Cardiac muscle cell (in vitro differentiated cells and primary cell): ENCODE measurements at places on chromosomes 6 and 20.

DNA sequence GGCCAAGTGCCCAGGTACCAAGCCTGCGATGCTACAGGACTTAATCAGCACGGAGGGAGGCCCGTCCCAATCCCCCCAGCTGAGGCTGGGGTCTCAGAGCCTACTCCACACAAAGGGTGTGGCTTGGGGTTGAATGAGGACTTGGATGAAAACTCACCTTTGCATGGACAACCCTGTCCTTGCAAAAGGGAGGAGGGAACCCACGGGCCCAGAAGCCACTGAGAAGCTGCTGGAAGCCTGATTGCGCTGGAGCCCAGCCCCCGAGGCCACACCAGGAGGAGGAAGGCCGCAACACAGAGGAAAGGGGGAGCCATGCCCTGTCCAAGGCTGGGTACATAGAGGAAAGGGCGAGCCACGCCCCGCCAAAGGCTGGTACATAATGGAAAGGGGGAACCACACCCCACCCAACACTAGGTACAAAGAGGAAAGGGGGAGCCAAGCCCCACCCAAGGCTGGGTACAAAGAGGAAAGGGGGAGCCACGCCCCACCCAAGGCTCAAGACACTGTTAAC lies 158.8 kb downstream of the DLL1 start:
- DNase-seq: no peak

GRCh38 chr6:20402342-20403069 lies 827 bp downstream of the E2F3 start:
- DNase-seq: peak; percentile 71

DNA sequence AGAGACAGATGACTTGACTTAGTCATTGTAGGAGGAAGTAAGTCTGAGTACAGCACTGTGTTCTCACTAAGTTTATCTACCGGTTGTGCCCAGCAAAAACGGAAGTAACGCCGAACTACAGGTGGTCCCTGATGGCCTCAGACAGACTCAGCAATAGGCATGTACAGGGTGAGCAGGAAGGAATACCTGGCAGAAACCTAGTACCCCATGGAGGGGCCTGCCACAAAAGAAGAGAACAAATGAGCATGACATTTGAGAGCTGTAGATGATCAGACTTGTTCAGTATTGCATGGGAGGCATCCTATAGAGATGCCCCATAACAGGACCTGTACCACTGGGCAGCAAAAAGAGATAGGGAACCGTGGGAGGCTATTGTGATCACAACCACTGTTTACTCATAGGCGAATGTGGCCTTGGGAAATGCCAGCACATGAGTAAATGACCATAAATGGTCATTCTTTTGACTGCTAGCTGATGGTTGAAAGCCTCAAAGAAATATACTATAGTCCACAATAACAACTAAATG lies 106.4 kb upstream of the TAB2 start:
- peak; percentile 43 for DNase-seq

- DNase-seq: no peak
Observed at GRCh38 chr6:154457046-154457713, 53.3 kb downstream of the CNKSR3 start.

DNA sequence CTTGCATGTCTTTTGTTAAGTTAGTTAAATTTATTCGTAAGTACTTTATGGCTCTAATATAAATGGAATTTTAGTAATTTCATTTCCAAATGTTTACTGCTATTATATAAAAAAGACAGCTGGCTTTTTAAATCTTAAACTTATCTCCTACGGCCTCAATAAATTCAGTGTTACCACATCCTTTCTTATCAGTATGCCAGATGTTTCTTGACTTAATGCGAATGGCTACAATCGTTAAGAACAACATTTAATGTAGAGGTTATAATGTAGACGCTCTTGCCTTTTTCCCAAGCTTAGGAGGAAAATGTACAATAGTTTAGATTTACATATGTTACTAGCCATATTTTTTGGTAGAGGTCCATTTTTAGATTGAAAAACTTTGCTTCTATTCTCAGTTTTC lies 659.4 kb downstream of the TENT5A start:
- DNase-seq: peak; percentile 43

GRCh38 chr6:43277643-43278523 lies 20.2 kb upstream of the SLC22A7 start:
- peak; percentile 53 for DNase-seq

DNA sequence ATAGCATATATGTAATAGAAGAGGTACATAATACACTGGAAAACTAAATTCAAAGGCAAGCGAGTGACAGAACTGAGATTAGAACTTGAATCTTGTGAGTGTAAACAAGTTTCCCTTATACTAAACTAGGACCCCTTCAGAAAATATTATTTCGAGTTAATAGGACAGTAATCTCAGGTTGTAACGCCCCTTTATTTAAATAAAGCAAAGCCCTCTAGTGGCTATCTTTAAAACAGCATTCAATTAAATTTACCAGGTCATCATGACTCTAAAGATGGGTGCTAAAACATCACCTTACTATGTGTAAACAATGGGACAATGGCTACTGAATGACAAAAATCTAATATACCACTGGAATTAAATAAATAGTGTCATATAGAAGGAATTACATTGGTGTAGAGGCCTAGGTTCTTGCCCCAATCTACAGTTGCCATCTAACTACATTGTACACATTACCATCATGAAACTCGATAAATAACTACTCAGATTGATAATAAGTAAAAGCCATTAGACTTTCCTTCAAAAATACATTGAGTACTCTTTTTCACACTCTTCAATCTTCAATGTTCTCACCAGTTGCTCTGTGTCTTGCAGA lies 255.4 kb upstream of the IRAK1BP1 start:
- peak; percentile 44 for DNase-seq

DNA sequence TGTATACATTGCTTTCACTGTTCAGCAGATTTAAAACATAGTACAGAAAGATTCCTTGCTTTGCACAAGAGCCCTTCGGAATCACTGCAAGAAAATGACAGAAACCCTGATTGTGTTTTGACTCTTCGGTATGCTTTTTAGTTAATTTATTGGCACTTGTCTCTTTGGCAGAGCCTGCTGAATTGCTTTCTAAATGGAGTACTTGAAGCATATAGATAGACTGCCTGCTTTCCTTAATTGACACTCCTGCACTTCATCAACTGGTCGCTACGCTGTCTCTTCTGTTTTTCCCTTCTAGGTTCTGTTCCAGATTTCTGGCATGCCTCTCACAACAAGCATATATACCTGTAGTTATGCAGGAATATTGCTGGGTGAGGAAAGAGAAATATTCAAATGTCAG lies 22.4 kb upstream of the RBM24 start:
- no peak for DNase-seq

DNA sequence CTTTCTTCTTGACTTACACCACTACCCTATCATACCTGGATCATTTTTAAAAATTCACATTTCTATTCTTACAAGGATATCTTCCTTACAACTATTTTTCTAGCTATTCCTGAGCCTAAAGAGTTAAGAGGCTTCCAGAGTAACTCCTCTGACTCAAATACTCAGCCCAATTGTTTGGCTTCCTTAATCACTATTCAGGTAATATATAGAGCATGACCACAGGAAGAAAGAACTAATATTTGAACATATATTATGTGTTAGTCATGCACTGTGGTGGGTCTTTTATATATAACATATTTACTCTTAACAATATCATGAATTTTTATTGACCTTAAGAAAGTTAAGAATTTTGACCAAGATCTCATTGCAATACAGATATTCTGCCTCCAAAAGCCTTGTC lies 42.0 kb upstream of the ID4 start:
- DNase-seq: no peak

DNA sequence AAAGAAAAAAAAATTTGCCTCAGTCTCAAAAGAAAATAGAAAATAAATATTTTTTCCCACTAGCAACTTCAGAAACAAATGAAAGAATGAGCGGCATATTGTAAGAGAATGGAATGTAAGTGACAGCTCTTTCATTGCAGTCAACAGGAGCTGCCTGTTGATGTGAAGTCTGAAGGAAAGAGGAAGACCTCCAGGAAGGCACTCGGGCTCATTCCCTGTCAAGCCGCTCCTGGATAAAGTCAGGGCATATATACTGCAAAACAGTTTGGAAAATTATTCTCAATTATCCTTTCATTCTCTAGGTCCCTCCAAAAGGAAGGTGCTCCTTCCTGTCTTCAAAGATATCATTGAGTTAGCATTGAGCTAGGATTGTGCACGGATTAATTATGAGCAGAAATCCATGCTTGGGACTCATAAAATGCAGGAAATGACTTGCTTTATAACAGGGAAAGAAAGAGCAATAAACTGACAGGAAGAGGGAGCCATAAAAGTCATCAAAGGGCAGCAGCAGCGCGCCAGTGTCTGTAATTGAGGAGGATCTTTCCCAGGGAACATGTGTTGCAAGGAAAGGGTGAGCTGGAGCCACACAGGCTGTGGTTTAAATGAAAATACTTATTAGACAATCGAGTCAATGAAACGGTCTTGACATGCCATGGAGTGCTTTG lies 218.2 kb downstream of the C6orf118 start:
- DNase-seq: no peak

DNA sequence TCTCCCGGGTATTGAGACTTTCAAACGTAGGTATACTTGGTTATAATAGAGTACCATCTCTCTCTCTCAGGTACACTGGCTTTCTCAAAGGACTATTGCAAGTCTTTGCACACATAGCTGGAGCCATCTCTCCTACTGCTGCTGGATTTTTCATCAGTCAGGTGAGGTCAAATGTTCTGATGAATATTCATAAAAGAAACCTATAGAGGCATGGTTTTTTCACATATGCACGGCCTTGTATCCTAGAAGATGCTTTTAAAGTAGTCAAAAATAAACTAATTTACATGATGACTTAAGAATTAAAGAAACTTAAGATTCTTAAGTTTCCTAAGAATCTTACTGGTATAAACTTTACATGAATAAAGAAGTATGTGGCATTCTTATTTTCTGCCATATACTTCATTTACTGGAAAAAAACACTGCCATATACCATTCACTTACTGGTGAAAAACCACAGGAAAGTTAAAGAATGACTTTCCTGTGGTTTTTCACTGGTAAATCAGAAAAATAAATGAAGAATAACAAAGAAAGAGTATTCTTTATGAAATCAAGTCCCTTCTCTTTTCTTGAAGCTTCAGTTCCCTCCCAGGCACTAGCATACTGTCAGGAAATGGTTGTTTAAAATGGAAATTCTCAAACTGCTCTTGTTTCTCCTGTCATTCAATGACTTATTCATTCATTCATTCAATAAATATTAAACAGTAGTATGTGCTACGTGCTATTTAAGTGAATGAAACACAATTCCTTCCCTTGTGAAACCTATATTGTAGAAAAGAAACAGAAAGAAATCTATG lies 23.5 kb downstream of the SLC17A4 start:
- no peak for DNase-seq

DNA sequence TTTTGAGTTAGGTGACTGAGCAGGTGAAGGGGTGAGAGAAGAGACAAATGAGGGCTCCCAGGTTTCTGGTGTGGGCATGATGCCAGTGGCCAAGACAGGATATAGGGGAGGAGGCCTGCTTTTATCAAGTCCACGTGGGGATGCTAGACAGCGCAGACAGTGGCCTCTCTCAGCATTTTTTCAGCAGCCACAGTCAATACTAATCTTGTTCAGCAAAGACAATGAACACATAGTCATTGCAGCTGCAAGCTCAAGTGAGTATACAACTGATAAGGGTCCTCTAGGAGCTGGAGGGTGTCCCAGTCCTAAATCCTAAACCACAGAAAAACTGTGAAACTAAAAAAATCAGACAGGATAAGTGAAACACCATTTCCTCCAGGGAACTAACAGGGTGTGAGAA lies 48.6 kb downstream of the UQCC1 start:
- peak; percentile 89 for DNase-seq

GRCh38 chr6:75296811-75297779 lies 12.5 kb upstream of the TMEM30A start:
- peak; percentile 80 for DNase-seq

- peak; percentile 35 for DNase-seq
Observed at GRCh38 chr6:46926481-46926880, 4.7 kb upstream of the ADGRF5 start.

GRCh38 chr6:114559419-114559818 lies 216.6 kb upstream of the HS3ST5 start:
- DNase-seq: no peak

GRCh38 chr6:154345811-154346210 lies 10.8 kb downstream of the IPCEF1 start:
- DNase-seq: no peak

GRCh38 chr6:133814797-133815196 lies 74.1 kb upstream of the TCF21 start:
- DNase-seq: no peak

GRCh38 chr6:8743170-8743745 lies 307.9 kb upstream of the SLC35B3 start:
- DNase-seq: no peak

- DNase-seq: no peak
Observed at GRCh38 chr20:15866916-15867730, 706.1 kb downstream of the KIF16B start.

GRCh38 chr6:35360349-35361138 lies 18.2 kb downstream of the PPARD start:
- peak; percentile 40 for DNase-seq

GRCh38 chr20:38915355-38915754 lies 10.9 kb upstream of the FAM83D start:
- DNase-seq: no peak

DNA sequence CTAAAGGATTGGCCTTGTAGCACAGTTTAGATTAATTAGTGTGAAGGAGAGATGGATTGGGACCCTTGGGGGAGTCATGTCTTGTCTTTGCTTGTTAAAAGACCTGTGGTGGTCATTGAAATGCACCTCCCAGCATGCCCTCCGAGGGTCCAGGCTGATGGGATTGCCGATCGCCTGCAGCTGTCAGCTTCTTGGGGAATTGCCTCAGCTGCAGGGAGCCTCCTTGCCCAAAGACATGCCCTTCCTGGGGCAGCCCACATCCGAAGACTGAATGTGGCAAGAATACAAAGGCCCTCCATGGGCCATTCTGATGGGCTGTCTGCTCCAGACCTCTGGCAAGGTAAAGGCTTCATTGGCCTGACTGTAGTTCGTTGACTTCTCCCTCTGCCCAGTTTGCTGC lies 150.7 kb downstream of the FARS2 start:
- no peak for DNase-seq

GRCh38 chr6:37675606-37676005 lies 22.1 kb downstream of the MDGA1 start:
- no peak for DNase-seq

GRCh38 chr6:154757352-154758050 lies 24.3 kb downstream of the SCAF8 start:
- no peak for DNase-seq

DNA sequence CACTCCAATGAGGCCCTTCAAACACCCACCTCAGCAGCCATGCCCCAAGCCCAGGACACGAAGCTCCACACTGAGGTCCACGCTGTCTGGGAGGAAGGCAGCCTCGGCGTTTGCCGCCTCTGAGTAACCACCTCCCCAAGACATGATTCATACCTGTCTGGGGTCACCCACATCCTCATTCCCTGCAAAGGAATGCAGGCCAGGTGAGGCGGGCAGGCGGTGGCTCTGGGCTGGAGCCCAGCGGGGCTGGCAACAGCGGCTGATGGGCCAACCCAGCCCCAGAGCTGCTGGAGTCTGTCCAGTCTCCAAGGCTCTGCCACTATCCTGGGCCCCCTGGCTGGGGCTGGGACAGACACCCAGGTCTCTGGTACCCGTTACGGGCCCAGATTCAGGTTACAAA lies 14.8 kb downstream of the PMEPA1 start:
- no peak for DNase-seq
